ENCODE measurements at places on chromosomes 5 and 9.

GRCh38 chr9:90511711-90512110, 130.9 kb downstream of the DIRAS2 start:
- DNase-seq = no peak

DNA sequence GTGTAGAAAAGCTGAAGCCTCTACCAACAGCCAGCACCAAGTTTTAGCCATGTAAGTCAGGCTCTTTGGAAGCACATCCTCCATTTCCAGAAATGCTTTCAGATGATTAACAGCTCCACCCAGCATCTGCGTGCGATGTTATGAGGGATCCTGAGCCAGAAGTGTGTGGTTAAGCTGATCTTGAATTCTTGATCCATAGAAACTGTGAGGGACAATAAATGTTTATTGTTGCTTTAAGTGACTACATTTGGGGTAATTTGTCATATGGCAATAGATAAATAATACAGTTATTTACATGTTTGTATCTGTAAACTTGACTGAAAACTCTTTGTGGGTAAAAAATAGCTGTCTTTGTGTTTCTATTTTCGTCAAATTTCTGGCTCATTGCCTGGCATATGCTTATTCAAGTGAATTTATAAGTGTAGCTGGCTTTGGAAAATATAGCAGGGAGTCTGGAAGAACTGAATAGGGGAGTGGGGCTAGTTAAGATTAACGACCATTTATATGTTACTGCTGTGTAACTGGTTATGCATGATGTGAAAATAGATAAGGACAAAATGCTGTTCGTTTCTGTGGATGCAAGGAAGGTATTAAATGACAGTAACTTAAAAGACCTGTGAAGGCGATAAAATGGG, 234.1 kb downstream of the LRRC70 start:
- DNase-seq = no peak

- DNase-seq = no peak
Measured at GRCh38 chr5:65506961-65507360, 25.2 kb upstream of the ADAMTS6 start.

- no peak for DNase-seq
Measured at GRCh38 chr5:39399135-39400036, 25.4 kb downstream of the DAB2 start.

- no peak for DNase-seq
Measured at GRCh38 chr9:35649431-35650340, 1.0 kb downstream of the SIT1 start.

DNA sequence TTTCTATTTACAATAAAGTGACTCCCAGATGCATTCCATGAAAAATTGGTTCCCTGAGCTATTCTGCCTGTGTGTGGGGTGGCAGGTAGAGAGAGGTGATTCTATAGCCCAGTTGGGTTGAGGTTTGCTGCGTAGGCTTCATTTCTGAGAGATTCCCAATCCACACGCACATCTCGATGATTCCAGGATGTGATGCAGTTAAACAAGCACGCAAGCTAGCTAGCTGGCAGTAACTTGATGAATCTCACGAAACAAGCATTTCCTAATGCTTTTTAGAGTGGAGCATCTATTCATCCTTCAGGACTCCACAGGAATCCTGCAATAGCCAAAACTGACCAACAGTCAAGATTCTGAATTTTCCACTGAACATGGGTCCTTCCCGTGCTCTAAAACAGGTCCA, 43.8 kb upstream of the CER1 start:
- DNase-seq = no peak

- no peak for DNase-seq
Measured at GRCh38 chr5:139182528-139183296, 15.5 kb downstream of the SIL1 start.

DNA sequence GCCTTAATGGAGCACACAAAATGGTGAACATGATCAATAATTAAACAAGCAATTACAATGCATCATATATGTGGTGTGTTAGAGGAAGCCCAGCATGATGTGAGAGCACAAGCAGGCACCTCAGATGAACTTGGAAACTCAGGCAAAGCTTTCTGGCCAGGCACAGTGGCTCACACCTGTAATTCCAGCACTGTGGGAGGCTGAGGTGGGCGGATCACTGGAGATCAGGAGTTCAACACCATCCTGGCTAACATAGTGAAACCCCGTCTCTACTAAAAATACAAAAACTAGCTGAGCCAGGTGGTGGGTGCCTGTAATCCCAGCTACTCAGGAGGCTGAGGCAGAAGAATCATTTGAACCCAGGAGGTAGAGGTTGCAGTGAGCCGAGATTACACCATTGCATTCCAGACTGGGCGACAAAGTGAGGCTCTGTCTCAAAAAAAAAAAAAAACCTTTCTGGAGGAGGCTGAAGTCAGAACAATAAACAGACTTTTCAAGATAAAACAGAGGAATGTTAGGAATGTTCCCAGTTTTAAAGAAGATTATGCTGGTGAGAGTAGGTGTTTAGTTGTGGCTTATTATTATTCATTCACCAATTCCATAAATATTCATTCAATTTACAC, 159.4 kb downstream of the CEMIP2 start:
- DNase-seq = no peak

DNA sequence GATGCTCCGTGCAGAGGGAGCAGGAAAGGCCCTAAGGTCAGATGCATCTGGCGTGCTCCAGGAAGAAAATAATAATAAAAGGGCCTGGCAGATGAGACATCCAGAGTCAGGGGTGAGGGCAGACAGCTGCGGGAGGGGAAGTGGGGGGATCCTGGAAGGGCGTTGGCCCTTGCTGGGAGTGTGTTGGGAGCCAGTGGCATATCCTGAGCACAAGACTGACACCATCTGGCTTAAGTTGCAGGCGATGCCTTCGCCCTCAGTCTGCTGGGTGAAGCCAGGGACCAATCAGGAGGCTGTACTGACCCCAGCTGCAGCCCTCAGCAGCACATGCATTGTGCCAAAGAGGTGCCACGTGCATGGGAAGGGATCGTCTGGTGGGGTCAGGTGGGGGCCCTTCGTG, 3.8 kb downstream of the OR2V2 start:
- DNase-seq = no peak

DNA sequence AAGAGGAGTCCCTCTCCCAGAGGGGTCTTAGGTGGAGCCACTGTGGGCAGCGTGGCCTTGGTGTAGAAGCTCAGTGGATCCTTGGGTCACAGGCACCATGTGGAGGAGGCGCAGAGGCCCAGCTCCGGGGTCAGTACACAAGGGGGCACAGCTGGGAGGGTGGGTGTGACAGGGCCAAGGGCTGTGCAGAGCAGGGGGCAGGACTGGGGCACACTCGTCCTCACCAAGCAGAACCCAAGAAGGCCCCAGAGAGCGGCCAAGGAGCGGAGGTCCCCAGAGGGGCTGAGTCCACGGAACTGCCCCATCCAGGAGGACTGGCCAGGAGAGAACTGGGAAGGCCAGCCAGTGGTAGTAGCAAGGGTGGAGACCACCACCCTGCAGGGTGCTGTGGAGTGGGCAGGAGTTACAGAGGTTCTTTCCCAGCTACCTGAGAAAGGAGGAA, 2.5 kb upstream of the LPCAT1 start:
- DNase-seq = peak; percentile 13

GRCh38 chr9:22158271-22158670, 149.2 kb upstream of the CDKN2B start:
- no peak for DNase-seq

GRCh38 chr5:54739371-54739770, 221.8 kb downstream of the SNX18 start:
- no peak for DNase-seq

DNA sequence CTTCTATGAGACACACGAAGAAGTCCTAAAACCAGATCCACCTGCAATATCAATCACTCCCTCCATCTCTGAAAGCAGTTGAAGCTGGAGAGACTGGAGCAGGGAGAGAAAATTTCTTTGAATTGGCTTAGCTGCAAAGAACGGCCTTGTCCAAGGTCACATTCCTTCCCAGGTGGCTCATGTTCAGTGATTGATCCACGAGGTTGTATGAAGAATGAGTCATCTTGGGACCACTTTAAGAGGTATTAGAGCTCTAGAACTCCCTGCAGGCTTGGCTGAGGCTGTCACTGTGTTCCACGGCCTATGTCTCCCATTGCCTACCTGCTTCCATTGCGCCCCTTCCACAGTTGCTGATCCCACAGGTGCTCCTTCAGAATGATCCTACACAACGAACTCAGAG, 68.2 kb downstream of the HMHB1 start:
- DNase-seq = no peak

GRCh38 chr9:68738358-68738757, 33.3 kb downstream of the PIP5K1B start:
- no peak for DNase-seq

DNA sequence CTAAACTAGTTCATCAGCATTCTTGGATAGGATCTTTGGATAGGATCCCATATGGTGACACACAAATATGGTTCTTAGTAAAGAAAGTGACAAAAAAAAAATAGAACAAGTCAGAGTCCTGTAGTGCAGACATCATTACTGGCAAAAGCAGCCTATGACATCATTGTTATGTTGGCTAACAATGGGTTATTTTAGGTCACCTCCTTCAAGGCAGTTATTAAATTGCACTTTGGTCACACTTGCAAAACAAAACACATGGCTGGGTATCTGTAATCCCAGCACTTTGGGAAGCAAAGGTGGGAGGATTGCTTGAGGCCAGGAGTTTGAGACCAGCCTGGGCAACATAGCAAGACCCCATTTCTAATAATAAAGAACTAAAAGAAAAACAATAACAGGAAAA, 185.9 kb downstream of the KIAA0825 start:
- no peak for DNase-seq

GRCh38 chr9:10678010-10678409, 65.2 kb upstream of the PTPRD start:
- DNase-seq = no peak

DNA sequence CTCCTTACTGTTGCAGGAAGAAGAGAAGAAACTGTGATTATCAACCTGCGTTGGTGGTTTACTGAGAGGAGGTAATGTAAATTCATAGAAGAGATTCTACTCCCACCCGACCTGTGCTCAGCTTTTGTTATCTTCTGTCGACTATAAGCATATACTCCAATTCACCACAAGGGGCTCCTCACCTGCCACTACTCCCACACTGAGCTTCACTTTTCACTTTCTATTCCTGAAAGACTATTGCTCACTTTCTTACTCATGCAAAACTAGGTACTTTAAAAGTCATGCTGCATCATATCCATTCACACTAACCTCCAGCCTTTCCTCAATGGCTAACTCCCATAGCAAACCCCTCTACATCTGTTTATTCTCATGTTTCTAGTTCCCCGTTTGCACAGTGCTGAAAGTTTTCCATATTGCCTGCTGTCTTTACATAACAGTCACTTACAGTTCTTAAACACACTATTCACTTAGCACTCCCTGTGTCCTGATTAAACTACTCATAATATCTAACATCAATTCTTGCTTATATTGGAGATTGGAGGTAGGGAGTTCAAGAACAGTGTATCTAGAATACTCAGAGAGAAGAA, 1062.6 kb downstream of the NR2F1-AS1 start:
- DNase-seq = no peak

DNA sequence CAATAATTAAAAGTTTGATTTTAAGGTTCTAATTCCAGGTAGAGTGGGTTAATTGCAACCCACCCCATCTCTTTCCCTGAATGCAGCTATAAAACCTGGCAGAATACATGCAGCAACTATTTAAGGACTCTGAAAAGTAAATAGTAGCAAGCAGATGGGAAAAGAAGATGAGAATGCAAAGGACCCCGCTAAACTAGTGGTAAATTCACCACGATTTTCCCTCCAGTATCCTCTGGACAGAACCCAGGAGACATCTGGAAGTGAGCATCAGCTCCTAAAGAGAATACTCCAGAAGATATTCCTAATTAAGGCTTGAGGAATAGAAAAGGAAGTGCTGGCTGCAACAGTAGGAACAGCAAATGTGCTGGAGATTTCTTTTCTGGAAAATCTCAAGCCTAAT, 170.9 kb downstream of the FRMD3 start:
- DNase-seq = no peak

GRCh38 chr5:109619606-109620005, 70.1 kb upstream of the MAN2A1 start:
- no peak for DNase-seq

DNA sequence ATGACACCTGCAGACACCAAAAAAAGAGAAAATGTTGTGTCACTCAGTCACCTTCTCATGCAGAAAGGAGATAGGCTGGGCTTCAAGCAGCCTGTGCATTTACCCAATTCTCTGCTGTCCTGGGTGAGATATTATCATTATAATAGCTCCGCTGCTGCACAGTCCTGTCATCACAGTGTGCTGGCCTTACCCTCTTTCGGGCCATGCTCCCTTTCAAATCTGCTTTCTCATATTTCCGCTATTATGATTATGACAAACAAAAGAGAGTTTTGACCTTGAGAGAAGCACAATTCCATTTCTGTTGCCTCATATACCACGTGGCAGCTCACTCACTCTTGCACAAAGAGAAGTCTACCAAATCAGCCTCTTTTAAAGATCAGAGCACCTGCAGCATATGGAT, 1350.1 kb upstream of the ACO1 start:
- no peak for DNase-seq

DNA sequence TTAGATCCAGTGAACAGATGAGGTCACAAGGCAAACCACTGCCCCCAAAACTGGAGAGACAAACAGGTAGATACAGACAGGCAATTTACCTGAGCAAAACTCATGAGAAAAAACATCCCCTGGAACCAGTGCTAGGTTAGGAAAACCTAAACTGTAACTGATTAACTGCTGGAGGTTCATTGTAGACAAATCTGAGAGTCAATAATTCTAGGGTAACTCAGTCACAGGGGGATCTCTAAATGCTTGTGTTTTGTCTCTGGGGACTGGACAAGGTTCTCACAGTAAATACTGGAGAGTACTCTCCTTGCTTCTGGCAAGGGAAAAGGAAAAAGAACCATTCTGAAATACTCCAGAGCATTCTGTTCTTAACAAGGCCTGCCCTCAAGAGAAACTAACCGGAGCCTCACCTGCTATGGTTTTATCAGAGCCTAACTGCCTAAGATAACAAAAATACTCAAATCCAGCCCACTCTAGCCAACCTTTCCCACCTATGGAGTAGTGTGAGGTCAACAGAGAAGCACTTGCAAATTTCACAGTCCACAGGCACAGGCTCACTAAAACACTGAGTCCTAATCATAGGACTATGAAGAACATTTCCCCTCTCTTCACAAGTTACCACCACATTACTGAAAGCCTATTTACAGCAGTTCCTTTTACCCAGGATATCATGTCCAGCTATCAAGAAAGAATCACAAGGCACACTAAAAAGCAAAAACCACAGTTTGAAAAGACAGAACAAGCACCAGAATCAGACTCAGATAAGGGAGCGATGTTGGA, 139.9 kb upstream of the ACOT12 start:
- no peak for DNase-seq

DNA sequence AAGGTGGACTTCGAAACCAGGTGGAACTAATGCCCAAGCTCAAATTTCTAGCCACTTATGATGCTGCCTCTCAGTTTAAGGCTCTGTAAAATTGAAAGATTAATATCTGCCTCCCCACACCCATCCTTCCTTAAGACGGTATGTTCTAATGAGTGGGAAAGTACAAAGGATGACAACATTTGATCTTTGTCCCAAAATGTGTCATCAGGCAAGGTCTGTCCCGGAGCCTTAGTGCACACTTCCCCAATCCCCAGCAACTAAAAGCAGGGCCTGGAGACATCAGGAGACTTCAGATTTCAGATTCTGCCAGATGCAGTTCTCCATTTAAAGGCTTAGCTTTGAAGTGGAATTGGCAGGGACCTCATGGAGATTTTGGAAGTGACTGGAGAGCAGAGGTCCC, 316.5 kb downstream of the ASTN2 start:
- no peak for DNase-seq

- no peak for DNase-seq
Measured at GRCh38 chr5:35963381-35963843, 25.0 kb upstream of the CAPSL start.

All from right lobe of liver (tissue), 6 donors.